Activated CD4-positive, alpha-beta T cell treated with anti-CD3 and anti-CD28 coated beads, Interleukin-2, amount 10 ng/mL, durations not matched to agents 7 days and 5 days (primary cell): ENCODE measurements at places on chromosomes 11 and 22.

GRCh38 chr11:47433157-47433556 lies 6.9 kb upstream of the PSMC3 start:
- DNase-seq: no peak

- no peak for DNase-seq
Observed at GRCh38 chr11:102794382-102794781, 3.6 kb downstream of the MMP1 start.

DNA sequence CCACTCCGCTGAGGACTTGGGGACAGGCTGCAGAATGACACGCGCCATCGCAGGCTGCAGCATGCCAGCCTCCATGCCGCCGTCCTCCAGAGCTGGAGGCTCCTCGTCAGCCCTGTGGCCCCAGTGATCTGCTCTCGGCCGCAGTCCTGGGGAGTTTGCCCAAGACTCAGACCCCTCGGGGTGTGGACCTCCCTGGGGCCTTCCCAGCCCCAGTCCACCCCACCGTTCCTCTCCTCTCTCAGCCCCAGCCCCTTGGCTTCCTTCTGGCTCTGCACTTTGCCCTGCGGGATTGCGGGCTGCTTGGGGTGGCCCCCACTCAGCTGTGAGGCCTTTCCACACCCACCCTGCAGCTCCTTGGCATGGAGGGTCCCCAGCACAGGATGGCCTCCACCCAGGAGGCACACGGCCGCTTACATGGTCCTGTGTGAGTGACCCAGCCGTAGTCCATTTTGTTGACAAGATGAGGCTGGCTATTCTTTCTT lies 414.9 kb downstream of the TBC1D22A start:
- no peak for DNase-seq

- no peak for DNase-seq
Observed at GRCh38 chr11:83728281-83728680, 442.1 kb upstream of the CCDC90B start.

- no peak for DNase-seq
Observed at GRCh38 chr11:117479372-117479771, 151.7 kb downstream of the CEP164 start.

DNA sequence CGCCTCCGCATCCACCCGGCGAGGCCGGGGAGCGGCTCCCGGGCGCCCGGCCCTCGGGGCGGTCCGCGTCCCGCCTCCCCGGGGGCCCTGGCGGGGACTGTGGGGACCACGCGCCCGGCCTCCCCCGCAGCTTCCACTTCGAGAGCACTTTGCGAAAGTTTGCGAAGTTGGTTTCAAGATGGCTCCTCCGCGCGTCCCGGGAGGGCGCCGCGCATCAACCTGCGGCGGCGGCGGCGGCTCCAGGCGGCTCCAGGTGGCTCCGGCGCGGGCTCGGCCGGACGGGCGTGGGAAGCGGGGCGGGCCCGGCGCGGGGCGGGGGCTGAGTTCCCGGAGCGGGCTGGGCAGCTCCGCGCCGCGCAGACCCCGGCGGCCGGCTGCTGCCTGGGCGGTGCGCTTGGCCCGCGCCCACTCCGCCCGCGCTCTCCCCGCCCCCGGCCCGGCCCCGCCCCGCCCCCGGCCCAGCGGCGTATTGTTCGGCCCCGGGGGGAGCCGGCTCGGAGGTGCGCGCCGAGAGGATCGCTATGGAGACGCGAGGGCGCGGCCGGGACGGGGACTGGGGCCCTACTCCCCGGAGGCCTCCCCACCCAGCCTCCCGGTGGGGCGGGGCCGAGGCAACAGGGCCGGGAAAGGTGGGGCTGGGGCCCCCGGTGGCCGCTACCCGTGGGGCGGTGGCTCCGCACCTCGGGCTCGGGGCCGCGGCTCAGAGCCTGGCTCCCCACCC lies at the start of gene CELSR1:
Gene CELSR1 (minus strand): TSS at position 396 of the 721 bp plus-strand sequence. CDS start 450 bp downstream, outside the sequence.
- no peak for DNase-seq

- DNase-seq: no peak
Observed at GRCh38 chr11:82892611-82893169, 7.5 kb downstream of the PRCP start.

- DNase-seq: no peak
Observed at GRCh38 chr11:111000400-111001080, 245.0 kb upstream of the POU2AF2 start.

- no peak for DNase-seq
Observed at GRCh38 chr11:84522331-84522730, 1104.8 kb downstream of the DLG2 start.

DNA sequence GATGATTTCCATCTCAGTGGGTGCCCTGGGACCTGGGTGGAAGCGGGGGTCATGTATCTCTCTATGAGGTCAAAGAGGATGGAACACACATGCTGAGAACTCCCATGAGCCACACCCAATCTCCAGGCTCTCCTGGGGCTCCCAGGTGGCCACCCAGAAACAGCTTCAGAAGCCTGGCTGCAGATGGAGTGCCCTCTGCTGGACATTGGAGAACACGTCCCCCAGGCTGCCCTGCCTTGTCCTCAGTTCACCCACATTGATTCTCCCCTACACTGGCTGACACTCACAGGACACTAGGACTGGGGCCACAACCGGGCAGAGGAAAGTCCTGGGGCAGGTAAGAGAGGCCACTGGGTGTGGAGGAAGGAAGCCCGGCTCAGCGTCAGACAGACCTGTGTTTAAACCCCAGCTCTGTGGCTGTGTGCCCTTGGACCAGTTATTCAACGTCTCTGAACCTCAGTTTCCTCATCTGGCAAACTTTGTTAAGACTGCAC lies 4.5 kb upstream of the NOL12 start:
- peak; percentile 82 for DNase-seq

DNA sequence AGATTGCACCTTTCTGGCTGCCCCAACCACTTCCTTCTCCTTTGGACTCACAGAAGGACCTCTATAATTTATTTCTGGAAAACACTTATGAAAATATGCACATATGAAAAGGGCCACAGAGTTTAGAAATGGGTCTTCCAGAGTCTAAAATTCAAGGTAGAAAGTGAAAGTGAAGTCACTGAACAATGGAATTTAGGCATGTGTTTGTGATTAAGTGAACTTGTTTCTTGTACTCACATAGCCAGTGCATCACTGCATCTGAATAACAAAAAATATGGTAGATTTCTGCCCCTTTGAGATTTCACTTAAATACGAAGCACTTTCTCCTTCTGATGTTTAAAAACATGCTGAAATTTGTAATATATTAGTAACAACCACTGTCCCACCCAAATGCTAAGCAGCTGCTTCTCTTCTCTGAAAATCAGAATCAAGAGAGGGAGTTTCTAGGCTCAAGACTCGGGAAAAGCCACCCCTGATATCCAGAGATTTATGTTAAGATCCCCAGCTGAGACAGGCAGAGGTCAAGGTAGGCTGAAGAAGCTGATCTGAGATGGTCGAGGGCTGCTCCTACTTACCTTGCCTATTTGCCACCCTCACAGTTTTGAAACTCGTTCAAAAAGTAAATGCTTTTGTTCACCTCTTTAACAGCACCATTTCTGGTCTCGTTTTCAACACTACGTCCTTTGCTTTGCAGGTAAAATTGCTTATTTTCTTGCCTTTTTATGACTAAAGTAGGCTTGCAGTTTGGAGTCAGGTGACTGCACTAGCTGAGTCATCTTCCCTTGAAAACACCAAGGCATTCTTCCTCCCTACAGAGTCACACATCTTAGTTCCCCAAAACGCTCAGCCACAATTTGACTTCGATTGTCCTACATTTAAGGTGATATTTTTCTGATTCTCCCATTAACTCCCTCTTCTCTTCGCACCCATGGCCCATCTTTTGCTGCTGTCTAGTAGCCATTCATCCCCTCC lies at the start of gene XKR3:
Gene XKR3 (minus strand): TSS at position 696 of the 972 bp plus-strand sequence. CDS start 17,338 bp downstream, outside the sequence.
- DNase-seq: peak; percentile 20

GRCh38 chr11:34232807-34233206 lies 125.0 kb downstream of the ABTB2 start:
- DNase-seq: no peak

DNA sequence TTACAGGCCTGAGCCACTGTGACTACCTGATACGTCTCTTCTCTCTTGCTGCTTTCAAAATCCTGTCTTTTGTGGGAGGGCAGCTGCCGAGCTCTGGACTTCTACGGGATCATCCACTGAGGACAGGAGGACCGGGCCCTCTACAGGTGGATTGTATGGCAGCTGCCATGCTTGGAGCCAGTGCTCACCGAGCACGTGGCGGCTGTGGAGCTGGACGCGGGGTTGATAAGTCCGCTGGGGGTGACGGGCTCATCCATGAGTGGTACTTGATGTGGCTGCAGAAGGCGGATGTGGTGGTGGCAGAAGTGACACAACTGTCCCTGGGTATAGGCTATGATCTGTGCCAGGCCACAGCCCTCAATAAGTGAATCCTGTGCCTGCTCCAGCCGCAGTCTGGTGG lies 1.8 kb upstream of the CYP2D6 start:
- DNase-seq: no peak

DNA sequence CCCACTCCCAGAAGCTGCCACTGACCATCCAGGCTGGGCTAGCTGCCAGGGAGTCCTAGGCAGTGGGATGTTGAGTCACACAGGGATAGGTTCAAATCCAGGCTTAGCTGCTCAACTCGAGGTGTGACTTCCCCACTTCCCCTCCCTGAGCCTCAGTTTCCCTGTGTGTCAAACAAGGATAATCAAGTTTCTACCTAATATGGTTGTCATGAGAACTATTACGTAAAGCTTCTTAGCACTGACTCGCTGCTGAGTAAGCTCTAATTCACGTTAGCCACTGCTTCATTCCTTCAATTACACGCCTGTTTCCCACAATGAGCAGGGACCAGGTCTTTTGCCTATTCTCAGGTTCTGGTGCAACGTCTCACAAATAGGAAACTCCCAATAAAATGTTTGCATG lies 67.7 kb downstream of the SEZ6L start:
- no peak for DNase-seq

DNA sequence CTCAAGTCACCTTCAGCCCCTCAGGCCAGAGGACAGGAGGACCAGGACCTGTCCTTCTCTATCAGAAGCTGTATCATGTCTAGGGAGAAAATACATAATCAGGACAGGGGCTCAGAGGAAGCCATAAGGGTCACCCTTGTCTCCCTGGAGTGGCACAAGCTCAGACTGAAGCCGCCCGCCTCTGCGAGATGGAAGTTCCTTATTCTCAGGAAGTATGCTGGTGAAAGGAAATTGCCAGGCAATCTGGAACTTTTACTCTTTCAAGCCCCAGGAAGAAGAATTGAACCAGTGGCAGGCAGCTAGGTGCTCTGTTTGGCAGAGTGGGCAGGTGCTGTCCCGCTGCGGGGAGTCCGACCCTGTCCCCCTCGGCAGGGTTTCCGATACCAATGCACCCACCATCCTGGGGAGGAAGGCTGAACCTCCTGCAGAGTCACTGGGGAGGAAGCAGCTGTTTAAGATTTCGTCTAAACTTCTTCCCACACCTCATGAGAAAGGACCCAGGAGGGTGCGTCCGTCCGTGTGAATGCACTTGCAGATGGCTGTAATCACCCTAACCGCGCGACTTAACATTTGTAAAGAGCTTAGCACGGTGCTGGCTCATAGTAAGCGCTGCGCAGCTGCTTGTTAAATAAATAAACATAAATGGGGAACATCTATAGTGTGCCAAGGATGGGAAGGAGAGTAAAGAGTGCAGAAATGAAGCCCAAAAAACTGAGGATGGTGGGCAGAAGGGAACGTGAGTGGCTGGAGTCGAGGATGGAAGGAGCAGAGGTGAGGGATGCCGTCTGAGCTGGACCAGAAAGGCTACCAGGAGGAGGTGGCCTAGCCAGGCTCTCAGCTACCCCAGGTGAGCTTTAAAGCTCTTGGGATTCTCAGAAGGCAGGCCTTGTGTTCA lies 5.0 kb upstream of the ANO1 start:
- no peak for DNase-seq

DNA sequence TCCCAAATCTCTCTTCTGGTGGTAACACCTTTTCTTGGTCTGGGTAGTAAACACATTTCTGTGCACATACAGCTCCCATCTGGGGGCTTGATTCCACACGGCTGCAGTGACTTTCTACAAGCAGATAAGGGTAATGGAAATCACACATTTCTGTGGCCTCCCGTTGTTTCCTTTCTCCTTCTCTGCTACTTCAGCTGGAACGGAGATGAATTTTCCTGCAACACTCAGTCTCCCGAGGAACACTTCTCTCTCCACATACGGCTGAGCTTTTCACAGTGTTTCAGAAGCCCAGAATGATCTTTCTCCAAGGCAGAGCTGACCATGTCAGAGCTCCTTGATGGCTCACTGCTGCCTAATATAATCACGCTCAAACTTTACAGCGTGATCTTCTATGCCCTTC lies 364.3 kb upstream of the NARS2 start:
- DNase-seq: no peak

DNA sequence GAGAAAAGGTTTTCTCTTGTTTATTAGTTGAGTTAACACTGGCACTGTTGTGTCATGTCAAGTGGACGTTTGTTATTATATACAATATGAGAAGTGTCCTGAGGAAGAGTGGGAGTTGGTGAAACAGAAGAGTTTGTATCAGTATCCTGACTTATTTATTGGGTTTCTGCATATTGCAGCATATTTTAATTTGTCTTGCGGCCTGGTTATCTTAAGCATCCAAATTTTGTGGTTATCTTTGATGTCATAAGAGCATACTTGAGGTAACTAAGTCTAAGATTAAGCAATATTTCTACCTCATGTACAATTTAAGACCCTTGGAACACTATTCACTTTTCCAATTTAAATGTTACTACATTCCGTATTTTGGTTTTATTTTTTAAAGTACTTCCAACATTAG lies 103.5 kb downstream of the DDX10 start:
- DNase-seq: no peak

DNA sequence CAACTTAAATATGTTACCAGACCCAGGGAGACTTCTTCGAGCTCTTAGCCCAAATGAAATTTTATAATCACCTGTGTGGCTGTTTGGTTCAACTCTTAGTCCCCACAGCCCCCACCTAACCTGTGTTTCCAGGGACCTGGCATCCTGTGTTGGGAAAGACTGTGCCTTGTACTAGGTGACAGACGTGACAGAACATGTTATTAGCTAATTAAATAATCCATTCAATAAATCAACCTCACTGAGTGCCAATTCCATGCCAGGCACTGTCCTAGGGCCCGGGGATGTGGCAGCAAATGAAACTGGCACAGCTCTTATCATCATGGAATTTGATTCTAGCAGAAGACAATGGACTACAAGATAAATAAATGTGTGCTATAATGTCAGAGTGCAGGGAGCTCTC lies 431.9 kb downstream of the MIAT start:
- no peak for DNase-seq

DNA sequence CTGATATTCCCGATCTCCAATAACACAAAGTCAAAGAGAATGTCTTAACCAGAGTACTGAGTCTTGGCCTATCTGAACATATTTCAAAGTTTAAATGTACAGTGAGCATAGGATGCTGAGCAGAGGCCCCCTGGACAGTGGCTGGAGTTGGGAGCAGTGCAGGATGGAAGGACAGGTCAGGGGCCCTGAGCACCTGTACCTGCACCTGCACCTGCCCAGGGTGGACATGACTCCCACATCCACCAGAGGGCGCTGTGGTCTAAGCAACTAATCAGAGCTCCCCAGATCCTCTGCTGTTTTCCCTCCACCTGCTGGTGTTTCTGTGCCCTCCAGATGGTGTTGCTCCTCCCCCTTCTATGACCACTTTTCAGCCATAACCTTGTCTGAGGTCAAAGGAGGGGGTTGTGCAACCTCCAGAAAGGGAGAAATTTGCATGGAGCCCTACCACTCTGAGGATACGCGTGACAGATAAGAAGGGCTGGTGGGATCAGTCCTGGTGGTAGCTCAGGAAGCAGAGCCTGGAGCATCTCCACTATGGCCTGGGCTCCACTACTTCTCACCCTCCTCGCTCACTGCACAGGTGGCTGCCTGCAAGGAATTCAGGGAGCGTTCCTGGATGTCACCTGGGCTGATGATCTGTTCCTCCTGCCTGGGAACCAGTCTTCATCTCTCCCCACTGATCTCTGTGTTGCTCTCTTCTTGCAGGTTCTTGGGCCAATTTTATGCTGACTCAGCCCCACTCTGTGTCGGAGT lies 49.1 kb upstream of the VPREB1 start:
- DNase-seq: peak; percentile 90
